LoVo (cell line): ENCODE measurements at places on chromosomes 16 and 17.

- DNase-seq = no peak
Observed at GRCh38 chr16:81431554-81432353, 12.9 kb upstream of the CMIP start.

DNA sequence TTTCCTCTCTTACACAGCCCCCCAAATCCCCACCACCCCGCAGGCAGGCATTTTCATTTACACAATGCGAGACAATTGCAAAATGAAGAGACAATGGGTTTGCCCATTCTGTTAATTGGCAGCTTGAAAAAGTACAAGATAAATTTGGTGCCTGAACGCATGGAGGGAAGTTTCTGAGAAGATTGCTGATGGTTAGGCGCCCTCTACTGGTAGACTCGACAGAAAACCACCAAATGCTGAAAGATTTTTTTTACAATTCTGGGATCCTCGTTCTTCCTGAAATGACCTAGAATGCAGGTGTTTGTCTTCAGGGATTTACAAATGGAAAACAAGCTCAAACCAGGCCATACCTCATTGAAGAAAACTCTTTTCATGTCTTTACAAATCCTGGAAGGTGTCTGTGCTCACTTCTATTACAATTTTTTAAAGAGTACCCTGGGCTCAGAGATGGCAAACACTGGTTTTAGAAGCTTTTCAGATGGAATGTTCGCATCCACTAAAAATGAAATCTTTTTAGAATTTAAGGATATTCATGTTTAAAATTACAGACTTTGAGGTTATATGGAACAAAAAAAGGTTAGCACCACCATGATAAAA is 338.5 kb downstream of the PMP22 start:
- DNase-seq = peak; percentile 67

DNA sequence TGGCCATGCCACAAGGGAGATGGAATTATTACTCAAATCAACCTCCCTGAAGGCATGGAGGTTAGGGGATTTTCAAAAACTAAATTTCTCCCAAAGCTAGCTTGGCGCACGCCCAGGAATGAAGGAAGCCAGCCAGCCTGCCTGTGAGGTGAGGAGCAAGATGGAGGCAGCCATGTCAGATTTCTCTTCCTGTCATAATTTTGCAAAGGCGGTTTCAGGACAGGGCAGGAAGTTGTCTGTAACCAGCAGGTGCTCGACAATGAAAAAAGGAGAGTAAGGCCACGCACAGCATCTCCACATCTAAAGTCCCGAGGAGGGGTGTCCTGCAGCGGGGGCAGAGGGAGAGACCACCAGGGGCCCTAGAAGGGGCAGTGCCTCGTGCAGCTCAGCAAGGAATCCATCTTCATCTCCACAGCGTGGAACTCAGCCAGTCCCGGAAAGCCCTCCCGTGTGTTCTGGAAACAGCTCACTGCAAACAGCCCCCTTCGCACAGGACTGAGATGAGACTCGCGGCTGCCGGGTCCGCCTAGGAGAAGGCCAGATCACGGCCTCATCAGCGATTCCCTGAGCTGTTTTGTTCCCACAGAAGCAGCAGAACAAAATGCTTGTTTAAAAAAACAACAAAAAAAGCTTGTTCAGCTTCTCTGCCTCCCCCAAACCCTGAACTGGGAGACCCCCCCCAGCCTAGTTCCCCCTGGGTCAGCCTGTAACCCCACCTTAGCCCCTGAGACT is 47.8 kb downstream of the SLC7A5 start:
- no peak for DNase-seq

GRCh38 chr17:64212122-64212521 is 50.9 kb downstream of the TEX2 start:
- no peak for DNase-seq

DNA sequence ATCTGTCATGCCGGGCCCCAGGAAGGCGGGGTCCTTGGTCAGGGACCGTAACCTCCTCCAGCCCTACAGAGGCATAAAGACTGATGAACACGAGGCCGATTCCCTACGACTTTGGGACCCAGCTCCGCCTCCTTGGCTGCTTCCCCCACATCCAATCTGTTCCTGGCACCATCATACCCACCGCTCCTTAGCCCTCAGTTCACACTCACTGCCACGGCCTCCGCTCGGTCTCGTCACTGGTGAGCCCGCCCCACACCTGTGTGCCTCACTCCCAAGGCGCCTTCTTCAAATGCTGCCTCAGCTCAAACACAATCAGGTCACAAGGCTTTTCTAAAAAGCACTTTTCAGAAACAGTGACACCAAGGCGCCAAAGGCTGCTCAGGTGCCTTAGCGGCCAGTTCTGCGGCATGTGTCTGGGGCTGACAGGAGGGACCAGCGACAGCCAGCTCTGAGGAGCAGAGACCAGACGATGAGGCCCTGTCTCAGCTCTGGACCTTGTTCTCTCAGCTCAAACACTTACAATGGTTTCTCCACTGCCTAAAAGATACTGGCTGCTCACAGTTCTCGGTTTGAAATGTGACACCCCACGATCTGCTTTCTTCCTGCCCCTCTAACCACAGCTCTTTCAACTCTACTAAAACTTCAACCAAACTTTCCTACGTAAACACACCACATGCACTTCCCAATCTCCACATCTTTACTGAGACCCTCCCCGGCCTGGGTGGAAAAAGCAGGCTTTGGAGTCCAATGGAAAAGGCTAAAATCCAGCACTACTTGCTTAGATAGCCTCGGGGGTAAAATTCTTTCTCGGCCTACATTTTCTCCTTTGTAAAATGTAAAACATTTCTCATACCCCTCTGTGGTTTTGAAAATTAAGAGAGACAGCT is 33.2 kb downstream of the CYB5D2 start:
- DNase-seq = no peak

DNA sequence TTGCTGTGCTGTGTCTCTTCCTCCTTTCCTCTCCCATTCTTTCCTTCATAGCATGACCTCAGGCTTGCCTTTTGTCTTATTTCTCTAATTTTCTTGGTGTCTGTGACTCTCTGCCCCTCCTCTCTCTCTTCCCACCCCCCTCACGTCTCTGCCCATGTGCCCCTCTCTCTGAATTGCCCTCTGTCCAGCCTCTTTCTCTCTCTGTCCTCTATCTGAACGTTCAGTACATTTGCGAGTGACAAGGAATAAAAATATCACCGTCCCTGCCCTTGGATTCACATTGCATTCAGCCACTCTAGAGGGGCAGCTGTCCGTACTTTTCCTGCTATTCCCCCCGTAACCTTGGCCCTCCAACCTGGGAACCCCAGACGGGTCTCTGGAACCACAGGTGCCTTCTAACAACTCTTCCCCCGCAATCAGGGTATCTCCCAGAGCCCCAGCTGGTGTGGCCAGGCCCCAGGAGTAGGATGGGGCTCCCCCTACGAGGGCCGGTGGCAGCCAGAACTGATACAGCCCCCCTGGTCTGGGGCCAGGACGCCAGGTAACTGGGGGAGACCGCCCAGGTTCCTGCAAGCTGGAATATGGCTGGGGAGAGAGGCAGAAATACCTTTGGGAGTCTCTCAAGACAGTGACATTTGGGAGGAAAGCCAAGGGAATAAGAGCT is 1.8 kb downstream of the KIF1C start:
- DNase-seq = no peak

GRCh38 chr17:37553401-37553966 is 55.7 kb downstream of the SYNRG start:
- DNase-seq = no peak

DNA sequence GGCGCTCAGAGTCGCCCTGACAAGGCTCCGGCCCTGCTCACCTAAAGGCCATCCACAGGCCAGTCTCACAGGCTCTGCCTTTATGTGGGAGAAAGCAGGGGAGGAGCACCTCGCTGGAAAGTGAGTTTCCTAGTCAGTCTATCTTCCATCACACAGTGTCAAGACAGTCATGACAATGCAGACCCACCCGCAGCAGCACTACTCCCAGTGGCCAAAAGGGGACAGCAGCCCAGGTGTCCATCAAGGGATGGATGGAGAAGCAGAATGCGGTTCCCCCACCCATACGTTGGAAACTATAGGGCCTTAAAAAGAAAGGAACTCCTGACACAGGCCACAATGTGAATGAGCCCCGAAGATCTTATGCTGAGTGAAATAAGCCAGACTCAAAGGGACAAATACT is 226.8 kb downstream of the ENGASE start:
- no peak for DNase-seq

GRCh38 chr17:50837980-50838954 is 2.9 kb downstream of the WFIKKN2 start:
- DNase-seq = no peak

DNA sequence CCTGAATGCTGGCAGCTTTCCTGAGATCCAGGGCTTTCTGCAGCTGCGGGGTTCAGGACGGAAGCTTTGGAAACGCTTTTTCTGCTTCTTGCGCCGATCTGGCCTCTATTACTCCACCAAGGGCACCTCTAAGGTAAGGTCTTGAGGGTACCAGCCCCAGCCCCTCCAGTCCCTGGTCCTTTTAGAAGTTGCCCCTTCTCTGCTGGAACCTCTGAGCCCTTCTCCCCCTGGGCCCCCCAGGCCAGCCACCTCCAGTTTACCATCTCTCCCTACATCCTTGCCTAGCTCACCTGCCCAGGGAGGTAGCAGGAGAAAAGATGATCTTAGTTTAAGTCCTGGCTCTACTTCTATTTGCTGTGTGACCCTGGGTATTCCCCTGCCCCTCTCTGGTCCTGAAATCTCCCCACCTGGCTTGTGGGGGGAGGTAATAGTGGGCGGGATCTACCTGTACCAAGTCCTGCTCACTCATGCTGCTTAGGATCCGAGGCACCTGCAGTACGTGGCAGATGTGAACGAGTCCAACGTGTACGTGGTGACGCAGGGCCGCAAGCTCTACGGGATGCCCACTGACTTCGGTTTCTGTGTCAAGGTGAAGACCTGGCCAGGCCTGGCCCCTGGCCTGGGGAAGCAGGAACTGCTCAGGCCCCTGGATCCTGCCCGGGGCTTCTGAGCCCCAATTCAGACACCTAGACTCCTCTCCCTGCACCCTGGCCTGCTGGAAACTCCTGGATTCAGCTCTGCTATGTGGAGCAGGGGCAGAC is 6.5 kb downstream of the GRB7 start:
- no peak for DNase-seq

- no peak for DNase-seq
Observed at GRCh38 chr17:8904686-8905085, 37.2 kb upstream of the PIK3R6 start.
